ENCODE measurements at places on chromosomes 7 and 10.

GRCh38 chr7:131524115-131524514, 32.3 kb downstream of the PODXL start:
- DNase-seq: no peak

DNA sequence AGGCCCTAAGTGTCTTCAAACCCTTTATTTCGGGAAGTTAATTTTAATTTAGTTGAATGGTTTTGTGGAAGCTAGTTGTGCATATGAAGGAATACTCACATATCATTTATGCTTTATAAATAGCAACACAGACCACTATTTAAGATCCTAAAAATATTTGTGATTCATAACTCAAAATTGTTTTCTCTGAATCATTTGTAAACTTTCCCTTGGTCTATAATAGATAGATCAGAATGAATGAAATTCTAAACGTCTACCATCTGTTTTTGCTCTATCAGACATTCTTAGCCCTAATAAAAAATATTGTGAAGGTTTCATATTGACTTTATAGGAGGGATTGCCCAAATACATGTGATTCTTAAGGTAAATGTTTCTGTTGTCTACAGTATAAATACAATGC, 43.5 kb downstream of the LOXL4 start:
- DNase-seq: no peak

DNA sequence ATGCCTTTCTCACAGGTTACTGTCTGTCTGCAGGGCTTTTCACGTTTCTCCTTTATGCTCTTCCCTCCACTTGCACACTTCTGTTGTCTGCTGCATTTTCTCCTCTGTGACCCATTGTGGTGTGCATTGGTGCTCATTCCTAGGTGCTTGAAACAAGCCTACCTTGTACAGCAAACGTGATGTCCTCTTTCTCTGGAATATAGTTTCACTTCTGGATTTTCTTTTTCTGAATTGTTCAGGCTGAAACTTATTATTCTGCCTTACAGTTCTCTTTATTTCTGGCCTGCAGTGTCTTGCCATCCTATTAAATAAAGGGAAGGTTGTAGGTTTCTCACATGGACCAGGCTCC, 128.8 kb upstream of the SAMD8 start:
- no peak for DNase-seq

- no peak for DNase-seq
Measured at GRCh38 chr10:17353568-17354300, 100.7 kb downstream of the ST8SIA6 start.

GRCh38 chr7:50721160-50721559, 61.5 kb downstream of the GRB10 start:
- no peak for DNase-seq

- peak; percentile 17 for DNase-seq
Measured at GRCh38 chr10:50325449-50326171, 74.3 kb upstream of the ASAH2 start.

GRCh38 chr7:150359622-150360362, 8.8 kb upstream of the REPIN1 start:
- no peak for DNase-seq

- DNase-seq: no peak
Measured at GRCh38 chr7:47967123-47967522, 12.3 kb downstream of the HUS1 start.

Measured in small intestine (tissue), 16 donors.